Activated T-cell treated with anti-CD3 and anti-CD28 coated beads, Interleukin-2, amount 50 U/mL, for 72 hours (primary cell): ENCODE measurements at places on chromosomes 13 and 19.

GRCh38 chr19:33393286-33394005 lies 19.9 kb downstream of the CEBPG start:
- no peak for DNase-seq

GRCh38 chr19:46296722-46297461 lies at the start of gene HIF3A:
Gene HIF3A (plus strand): TSS chr19:46297042. CDS start chr19:46297077, 35 bp downstream.
- DNase-seq = no peak

- DNase-seq = no peak
Measured at GRCh38 chr19:41233748-41234240, 14.8 kb downstream of the AXL start.

- no peak for DNase-seq
Measured at GRCh38 chr19:49832556-49832955, 14.5 kb downstream of the MED25 start.

DNA sequence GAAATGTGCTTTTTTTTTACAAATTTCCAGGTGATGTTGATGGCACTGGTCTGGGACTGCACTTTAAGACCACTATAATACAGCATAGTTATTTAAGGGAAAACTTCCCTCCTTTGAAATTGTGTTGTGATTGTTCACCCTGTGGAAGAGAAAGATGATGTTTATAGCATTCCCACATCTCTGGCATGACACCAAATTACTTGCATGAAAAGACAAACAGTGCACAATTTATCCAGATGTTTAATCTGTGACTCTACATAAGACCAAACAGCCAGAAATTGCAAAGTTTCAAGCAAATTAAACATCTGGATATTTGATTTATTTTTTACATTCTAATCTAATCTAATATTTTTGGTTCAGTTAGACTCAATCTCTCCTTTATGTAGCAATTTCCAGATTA lies 51.6 kb downstream of the UFM1 start:
- no peak for DNase-seq

DNA sequence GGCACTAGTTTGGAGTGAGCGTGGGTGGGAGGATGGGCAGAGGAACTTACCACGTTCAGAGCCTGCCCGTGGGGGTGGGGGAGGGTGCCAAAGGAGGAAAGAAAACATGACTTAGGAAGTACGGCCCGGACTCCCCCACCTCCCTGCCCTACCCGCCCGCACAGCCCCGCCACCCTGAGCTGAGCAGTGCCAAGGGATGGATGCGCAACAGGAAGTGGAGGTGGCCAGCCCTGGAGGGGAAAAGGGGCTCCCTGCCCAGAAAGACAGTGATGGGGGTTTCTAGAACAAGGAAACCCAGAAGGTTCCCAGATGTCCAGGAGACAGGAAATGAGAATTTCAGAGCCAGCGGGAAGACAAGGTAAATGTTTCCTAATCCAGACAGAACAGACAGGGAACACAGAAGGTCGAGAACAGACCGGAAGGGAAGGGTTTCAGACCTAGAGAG lies 6.3 kb downstream of the TEAD2 start:
- DNase-seq = no peak

DNA sequence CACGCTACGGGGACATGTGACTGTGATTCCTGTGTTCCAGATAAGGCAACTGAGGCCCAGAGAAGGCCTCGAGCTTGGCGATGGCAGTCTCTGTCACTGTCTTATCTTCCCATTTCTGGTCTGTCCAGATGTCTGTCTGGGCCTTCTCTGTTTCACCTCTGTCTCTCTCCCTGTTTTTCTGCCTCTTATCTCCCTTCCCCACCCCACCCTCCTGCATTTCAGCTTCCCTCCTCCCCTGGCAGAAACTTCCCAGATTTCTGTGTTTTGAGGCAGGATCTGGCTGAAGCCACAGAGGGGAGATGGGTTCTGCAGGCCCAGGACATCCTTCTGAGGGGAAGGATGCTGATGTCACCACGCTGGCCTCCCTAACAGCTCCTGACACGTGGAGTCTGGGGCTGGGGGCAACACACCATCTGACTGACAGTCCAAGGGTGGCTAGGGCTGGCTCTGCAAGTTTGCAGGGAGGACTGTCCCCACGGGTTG lies 14.4 kb downstream of the PAK4 start:
- no peak for DNase-seq
